ENCODE measurements at places on chromosomes 6 and 20.

GRCh38 chr6:89928604-89929003, 34.3 kb downstream of the GJA10 start:
- DNase-seq: no peak

DNA sequence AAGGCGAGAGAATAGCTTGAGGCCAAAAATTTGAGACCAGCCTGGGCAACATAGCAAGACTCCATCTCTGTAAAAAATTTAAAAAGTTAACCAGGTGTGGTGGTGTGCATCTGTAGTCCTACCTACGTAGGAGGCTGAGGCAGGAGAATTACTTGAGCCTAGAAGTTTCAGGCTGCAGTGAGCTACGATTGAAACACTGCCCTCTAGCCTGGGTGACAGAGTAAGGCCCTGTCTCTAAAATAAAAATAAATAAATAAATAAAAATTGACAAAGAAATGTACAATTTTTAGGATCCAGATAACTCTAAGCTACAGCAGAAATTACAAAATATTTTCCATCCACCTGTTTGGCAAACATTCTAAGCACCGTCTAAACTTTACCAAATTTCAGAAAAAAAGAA, 941.0 kb upstream of the ADGRB3 start:
- DNase-seq: no peak

GRCh38 chr6:16334671-16335070, 96.3 kb downstream of the GMPR start:
- no peak for DNase-seq

GRCh38 chr6:110882824-110883554, 8.4 kb downstream of the AMD1 start:
- no peak for DNase-seq

DNA sequence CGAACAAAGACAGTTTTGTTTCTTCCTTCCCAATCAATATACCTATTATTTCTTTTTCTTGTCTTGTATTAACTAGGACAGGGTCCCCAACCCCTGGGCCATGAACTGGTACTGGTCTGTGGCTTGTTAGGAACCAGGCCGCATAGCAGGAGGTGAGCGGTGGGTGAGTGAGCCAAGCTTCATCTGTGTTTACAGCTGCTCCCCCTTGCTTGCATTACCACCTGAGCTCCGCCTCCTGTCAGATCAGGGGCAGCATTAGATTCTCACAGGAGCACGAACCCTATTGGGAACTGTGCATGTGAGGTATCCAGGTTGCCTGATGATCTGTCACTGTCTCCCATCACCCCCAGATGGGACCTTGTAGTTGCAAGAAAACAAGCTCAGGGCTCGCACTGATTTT, 151.9 kb downstream of the CDKAL1 start:
- DNase-seq: no peak

DNA sequence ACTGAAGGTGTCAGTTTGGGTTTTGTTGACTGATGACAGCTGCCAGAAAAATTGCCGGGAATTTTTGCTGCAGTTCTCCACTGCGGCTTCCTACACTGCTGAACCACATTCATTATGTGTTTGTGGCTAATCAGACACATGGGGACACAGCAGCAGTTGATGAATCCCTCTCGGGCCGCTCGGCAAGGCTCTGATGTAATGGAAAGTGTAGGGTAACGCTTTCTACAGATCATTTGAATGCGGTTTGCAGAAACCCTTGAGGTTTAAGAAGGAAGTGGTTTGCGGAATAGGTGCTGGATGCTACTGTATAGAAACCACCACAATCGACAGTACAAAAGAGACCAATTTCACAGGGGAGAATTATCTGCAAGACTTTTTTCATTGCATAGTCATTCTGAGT, 138.7 kb upstream of the SASH1 start:
- peak; percentile 23 for DNase-seq

GRCh38 chr6:117564681-117565080, 37.6 kb downstream of the GOPC start:
- DNase-seq: no peak

GRCh38 chr6:11276911-11277274, 44.4 kb upstream of the NEDD9 start:
- DNase-seq: no peak

- DNase-seq: no peak
Measured at GRCh38 chr20:46700481-46700880, 9.0 kb upstream of the SLC2A10 start.

- DNase-seq: no peak
Measured at GRCh38 chr6:108565091-108565766, 4.5 kb downstream of the FOXO3 start.

GRCh38 chr20:53555081-53555480, 38.6 kb downstream of the ZNF217 start:
- DNase-seq: no peak

DNA sequence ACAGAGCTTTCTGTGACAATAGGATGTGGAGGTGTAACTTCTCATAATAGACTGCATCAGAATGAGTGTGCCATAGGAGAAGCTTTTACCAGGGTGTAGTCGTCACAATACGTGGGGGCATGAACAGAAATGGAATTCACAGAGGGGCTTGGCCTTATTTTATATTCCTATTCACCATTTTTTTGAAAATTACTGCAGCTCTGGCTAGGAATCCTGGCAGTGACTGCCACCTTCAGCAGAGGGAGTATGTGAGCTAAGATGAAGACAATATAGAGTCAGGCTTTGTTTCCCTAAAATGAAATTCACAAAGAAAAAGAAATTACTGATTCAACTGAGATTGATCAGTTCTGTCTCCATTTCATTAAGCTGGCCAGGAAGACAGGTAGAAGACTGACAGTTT, 13.9 kb downstream of the TOMM6 start:
- no peak for DNase-seq

DNA sequence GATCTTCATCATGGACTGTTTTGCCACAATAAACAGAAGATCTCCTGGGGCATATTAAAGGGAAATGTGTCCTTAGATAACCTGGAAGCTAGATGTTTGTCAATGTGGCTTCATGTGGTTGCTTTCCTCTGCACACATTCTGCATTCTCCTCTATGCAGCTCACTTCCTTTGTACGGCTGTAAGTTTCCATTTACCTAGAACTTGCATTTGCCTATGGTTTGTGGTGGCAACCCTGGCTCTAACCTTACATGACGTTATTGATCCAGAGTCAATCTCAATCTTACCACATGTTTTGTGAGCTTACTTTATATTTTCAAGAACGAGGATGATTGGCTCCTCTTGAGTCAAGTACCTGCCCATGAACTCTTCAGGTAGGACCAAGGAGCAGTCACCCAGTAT, 863.1 kb downstream of the MAFB start:
- DNase-seq: no peak

- DNase-seq: no peak
Measured at GRCh38 chr20:50918403-50918802, 12.8 kb downstream of the ADNP start.

DNA sequence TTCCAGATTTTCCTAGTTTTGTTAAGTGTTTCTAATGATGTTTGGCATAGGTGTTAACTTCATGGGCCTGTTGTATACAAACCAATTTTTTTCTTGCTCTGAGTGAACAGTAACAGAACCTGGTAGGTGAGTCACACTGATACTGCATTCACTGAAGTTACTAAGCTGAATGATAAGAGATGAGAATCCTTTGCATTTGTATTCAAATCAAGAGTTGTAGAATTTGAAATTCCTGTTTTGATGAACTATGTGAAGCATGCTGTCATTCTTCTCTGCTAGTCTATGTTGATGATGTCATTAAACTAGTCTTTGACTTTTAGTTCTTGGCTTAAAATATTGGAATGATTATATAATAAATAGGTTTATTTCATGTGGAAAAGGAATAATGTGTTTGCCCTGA, 37.9 kb downstream of the PTPRA start:
- DNase-seq: no peak

GRCh38 chr20:13099676-13100075, 90.9 kb downstream of the SPTLC3 start:
- no peak for DNase-seq

DNA sequence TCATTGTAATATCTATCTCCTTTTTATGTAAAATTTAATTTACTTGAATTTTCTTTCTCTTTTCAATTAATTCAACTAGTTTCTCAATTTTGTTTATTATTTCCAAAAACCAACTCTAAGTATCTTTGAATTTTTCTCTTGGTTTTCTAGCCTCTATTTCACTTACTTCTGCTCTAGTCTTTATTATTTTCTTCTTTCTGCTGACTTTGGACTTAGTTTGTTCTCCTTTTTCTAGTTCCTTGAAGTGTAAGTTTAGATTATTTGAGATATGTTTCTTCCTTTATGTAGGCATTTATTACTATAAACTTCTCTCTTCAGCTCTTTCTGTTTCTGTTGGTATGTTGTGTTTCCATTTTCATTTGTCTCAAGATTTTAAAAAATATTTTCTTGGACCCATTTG, 70.8 kb downstream of the TNFAIP3 start:
- no peak for DNase-seq

GRCh38 chr6:18039481-18039880, 52.0 kb upstream of the KIF13A start:
- DNase-seq: no peak

GRCh38 chr6:139832493-139833305, 458.3 kb upstream of the CITED2 start:
- no peak for DNase-seq

DNA sequence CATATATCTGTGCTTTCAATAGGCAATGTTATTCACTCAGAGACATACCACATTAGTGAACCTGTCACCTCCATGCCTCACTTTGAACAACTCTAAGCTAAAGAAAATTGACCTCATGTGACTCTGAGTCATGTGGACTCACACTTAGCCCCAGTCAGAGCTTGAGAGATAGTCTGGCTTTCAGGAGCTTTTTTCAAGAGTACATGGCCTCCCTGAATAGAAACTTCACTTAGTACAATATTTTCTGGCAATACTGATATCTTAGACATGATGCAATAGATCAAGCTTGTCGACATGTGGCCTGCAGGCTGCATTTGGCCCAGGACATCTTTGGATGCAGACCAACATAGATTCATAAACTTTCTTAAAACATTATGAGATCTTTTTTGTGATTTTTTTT, 8.5 kb downstream of the SPTLC3 start:
- no peak for DNase-seq

GRCh38 chr6:138416206-138416605, 12.2 kb downstream of the HEBP2 start:
- no peak for DNase-seq

- DNase-seq: no peak
Measured at GRCh38 chr6:79649016-79649415, 17.9 kb downstream of the SH3BGRL2 start.

- DNase-seq: no peak
Measured at GRCh38 chr20:35610833-35611427, 4.7 kb upstream of the SPAG4 start.

All from stimulated activated CD8-positive, alpha-beta memory T cell treated with anti-CD3 and anti-CD28 coated beads, Interleukin-4, amount 100 ng/mL, for 4 hours (primary cell).